Fibroblast of lung (primary cell): ENCODE measurements at places on chromosomes 16 and 17. TPM values are rescaled to one million over a fixed set of nuclear protein-coding genes. Genes with fewer than 3 reads are reported as not detected.

The DOC2A gene
- 0.26 and 0.33 TPM in 2 replicates for total RNA-seq

The STRADA gene
- 14.6 and 22.8 TPM in 2 replicates for total RNA-seq

The NR1D1 gene
- total RNA-seq = 1.8 and 5.3 TPM in 2 replicates

The ALDH3A1 gene
- under 0.01 and 0.17 TPM in 2 replicates for total RNA-seq
